ENCODE measurements at places on chromosomes 1 and 21.

- DNase-seq, result no peak
Measured at GRCh38 chr1:182752077-182752988, 37.2 kb upstream of the NPL start.

DNA sequence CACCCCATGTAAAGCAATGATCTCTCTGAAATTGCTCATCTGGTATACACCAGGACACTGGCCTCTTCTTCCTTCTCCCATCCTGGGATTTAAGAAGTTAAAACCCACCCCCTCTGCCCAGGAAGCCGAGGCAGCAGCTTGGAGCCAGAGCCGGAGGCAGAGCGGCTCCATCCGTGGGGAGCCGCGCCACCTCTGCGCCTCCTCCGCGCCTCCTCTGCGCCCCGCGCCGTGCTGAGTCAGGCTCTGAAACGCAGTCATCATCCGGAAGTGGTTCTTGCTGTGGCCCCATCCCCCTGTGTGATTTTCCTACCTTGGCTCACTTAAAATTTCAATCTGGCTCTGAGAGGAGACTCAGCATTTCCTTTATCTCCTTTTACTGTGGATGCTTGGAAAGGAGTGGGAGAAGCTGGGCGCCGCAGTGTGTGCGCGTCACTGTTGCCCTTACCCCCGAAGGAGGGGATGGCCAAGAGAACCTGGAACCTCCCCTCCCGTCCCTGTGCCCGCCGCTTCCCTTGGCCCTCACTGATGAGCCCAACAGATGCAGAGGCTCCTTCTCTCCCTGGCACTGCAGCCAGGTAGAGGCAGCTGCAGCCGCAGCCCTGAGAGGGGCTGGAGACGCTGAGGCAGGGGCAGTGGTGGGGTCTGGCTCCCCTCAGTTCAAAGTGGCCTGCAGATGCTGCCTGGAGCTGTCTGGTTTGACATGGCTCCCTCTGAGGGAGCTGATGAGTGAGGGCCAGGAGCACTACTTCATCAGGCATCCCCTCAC lies 15.3 kb upstream of the NPHP4 start:
- no peak for DNase-seq

DNA sequence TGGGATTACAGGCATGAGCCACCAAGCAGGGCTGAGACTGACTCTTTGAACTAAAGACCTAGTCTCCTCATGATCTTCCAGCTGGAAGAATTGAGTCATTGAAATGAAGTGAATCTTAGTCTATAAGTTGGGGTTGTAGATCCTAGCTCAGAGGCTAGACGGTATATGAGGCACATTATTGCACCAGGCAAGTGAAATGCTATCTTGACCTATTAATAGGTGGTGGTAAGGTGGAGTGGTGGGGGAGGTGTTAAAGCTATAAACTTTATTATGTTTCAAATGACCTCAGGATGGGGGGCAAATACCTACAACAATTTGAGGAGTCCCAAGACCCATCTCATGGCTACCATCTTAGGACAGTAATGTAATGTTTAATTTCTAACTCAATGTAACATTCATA lies 36.8 kb upstream of the SLC16A1 start:
- no peak for DNase-seq

DNA sequence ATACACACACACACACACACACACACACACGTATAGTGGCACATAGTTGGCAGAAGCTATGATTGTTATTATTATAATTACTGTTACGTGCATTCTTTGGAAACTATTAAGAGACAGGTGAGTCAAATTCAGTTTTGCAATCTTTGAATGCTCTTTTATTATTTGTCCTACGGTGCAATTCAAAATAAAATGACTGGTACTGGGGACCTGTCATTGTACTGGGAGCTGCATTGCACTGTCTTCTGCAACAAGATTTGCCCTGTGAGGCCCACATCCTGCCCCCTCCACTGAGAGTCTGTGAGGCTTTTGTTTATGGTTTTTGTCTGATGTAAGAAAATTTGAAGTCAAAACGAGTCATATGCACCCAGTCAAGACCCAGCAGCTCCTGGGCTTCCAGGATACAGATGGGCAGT lies 1.9 kb downstream of the LY9 start:
- DNase-seq, result peak; percentile 36

GRCh38 chr1:27772932-27773825 lies at the start of gene STX12:
STX12 (plus strand) TSS chr1:27773219; CDS start chr1:27773308, 89 bp downstream.
- peak; percentile 98 for DNase-seq

- no peak for DNase-seq
Measured at GRCh38 chr1:156804572-156805243, 11.9 kb downstream of the SH2D2A start.

DNA sequence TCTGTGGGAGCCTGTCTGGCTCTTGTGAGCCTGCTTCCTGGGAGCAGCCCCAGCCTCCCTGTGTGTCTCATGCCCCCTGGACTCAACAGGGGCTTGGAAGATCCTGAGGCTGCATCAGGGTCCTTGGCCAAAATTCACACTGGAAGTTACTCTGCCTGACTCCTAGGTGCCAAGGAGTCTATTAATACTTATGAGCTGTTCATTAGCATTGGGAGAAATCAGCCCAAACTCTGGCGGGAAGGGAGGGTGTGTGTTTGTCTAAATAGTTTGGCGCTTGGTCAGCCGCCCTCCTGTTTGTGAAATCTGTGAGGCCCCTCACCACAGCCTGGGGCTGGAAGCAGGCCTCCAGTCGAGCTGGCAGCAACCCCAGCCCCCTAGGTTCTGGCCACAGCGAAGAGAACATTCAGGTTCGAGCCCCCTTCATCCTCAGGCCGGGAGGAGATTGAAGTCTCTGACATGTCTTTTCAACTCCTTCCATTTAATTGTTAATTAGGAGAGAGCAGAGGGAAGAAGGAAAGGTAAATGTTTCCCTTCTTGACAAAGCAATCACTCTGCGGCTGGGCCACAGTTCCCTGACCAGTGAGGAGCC lies 82.1 kb upstream of the F3 start:
- DNase-seq, result no peak

DNA sequence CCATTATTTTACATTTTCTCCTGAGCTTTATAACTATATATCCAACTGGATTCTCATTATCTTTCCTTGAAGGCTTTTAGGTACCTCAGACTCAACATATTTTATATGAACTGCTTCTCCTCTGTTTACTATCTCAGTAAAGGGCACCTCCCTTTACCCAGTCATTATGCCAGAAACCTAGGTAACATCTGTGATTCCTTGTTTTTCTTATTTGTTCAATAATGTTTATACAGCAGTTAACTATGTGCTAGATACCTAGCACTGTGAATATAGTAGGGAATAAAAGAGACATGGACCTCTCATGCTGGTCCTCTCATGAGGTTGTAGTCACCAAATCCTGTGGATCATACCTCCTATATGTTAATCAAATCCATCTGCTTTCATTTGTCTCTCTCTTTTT lies 25.6 kb downstream of the PPP1R12B start:
- no peak for DNase-seq

DNA sequence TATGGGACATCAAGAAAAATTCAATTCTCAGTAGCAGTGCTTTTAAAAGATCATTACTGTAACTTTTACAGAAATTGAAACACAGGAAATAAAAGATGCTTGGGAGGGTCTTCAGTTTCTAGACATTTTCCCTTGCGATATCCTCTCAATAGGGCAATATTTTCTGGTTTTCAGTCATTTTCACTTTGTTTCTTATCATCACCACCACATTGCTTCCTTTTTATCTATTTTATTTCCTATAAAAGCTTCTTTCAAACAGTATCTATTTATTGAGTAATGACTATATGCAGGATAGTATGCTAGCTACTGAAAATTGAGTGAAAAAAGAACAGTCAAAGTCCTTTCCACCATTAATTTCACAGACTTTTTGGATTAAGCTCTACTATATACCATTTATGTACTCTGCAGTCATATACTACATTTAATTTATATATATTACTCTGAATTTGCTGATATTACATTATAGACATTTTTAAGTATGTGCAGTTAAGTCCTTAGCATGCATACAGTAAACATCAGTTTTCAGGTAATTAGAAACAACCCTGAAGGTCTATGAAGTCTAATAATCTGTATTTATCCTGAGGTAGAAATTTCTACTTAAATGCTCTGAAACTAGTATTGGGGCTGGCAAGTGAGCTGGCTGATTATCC lies 18.7 kb downstream of the TRMT1L start:
- DNase-seq, result no peak

DNA sequence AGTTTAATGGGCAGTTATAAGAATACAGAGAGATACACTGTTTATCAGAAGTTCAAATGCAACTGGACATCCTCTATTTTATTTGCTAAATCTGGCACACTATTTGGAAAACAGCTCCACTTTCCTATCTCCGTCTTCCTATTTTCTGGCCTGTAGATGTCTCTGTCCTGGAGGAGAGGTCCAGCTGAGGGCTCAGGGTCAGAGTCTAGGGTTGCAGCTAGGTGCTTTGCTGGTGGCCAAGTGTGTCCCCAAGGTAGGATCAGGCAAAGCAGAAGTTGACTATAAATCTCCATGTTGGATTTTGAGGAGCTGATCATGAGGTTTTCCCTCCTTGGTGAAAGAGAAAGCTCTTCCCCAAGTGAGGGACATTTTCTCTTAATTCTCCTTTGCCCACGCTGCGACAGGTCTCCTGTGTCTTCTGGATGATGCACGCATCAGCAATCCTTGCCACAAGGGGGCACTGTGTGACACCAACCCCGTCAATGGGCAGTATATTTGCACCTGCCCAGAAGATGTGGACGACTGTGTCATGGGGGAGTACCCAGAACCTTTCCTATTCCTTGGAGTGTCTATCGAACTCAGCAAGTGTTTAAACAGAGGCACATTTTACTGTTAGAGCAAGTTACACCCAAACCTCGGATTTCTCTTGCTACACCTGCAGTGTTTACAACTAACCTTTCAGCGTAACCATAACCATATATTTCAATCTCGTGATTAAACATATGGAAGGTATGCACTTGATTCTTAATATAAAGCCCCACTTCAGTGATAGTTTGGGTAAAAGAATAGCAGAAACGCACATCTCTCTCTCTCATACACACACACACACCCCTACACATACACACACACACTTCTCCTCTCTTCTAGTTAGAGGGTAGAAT lies 10.2 kb downstream of the ADAM30 start:
- peak; percentile 49 for DNase-seq

DNA sequence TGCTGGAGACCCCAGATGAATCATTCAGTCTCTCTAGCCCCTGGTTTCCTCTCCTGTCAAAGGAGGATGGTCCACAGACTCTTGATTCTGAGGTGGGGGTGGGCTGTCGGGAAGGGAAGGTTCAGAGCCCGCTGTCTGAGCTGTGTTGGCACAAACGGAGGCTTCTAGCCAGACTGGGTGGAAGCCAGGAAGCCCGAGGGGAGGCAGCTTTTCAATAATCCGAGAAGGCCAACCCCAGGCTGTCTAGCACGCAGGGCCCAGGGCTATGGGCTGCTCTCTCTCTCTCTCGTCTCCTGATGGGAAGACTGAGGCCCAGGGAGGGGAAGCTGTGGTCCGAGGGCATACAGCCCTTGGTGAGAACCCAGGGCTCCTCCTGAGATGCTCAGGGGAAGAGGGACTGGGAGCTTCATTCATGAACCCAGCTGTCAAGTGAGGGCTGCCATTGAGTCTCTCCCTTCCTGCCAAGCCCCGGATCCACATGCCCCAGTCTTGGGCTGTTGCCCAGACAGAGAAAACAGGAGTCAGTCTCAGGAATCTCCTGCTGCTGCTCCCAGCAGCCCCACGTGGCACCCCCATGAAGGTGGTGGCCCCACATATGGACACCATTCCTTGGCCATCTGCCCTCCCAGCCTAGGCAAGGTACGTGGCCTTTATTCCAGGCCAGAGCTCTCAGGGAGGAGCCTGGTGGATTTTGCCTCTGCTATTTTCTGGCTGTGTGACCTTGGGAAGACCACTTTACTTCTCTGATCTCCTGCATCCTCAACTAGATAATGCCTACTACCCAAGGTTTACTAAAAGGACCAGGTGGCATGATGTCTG lies 44.4 kb downstream of the RAP1GAP start:
- DNase-seq, result no peak

DNA sequence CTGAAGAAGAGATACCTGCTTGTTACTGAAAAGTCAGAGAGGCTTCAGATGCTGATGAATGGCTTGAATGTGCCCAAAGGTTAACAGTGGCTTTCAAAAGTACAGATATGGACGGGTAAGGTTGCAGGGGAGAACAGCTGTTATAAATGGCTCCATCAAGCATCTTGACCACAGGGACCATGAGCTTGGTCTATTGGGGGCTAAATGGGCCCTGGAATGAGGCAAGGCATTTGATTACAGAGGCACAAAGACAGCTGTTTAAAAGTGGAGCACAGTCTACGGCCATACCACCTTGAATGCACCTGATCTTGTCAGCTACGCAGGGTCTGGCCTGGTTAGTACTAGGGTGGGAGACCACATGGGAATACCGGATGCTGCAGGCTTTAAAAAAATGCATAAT lies 48.3 kb downstream of the C1orf198 start:
- no peak for DNase-seq

DNA sequence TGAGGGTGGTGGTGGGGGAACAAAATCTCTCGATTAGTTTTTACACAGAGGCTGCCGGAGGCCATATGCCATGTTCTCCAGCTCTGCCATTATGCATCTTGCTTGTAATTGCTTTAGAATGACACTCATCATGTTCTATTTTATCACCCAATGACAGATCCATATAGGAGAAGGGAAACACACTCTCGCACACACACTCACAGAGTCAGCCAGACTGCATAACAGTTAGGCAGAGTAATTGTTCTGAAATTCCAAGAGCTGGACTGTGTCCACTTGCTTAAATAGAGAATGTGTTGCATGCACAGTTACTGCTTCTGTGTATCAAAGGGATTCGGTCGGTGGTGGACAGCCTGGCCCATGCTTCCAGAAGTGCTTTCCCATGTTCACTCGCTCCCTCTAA lies 30.6 kb downstream of the KCND3 start:
- no peak for DNase-seq

DNA sequence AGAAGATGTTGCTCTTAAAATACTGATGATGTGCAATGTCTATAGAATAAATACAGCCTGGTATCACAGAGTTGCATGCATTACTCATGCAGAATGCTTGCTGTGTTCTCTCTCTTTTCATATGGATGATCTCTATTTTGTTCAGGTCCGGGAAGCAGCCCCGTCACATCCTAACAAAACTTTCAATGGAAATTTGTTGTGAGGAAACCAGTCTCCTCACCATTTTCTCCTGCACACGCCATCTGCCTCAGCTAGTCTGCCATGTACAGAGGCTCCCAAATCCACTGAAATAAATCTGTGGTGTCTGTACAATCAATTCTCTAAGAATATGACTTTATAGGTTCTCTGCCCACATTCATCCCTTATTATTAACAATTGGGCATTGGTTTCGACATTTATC lies 42.4 kb downstream of the DAB1 start:
- DNase-seq, result no peak

- no peak for DNase-seq
Measured at GRCh38 chr1:184014271-184014670, 23.3 kb downstream of the COLGALT2 start.

DNA sequence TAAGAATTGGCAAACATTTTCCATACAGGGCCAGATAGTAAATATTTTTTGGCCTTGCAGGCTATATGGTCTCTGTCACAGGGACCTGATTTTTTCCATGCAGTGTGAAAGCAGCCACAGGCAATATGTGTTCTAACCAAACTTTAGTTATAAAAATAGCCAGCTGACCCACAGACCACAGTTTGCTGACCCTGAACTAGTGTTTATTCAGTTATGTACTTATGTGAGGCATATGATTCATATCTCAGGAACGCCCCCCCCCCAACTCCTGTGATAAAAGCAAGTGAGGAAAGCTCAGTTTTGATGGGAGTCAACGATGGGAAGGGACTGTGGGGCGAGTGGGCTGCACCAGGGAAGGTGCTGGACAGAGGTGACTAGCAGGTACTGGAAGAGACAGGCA lies 80.1 kb downstream of the HMGB4 start:
- no peak for DNase-seq

GRCh38 chr1:12132078-12132477 lies 34.7 kb upstream of the TNFRSF1B start:
- no peak for DNase-seq
